Activated CD4-positive, alpha-beta T cell treated with anti-CD3 and anti-CD28 coated beads for 24 hours (primary cell): ENCODE measurements at places on chromosomes 3 and 15.

GRCh38 chr3:190746986-190747385 is 115.5 kb downstream of the GMNC start:
- no peak for DNase-seq

GRCh38 chr15:42048080-42048820 is 27.4 kb upstream of the PLA2G4E start:
- no peak for DNase-seq

GRCh38 chr3:150378301-150378748 is 29.8 kb upstream of the TSC22D2 start:
- no peak for DNase-seq

DNA sequence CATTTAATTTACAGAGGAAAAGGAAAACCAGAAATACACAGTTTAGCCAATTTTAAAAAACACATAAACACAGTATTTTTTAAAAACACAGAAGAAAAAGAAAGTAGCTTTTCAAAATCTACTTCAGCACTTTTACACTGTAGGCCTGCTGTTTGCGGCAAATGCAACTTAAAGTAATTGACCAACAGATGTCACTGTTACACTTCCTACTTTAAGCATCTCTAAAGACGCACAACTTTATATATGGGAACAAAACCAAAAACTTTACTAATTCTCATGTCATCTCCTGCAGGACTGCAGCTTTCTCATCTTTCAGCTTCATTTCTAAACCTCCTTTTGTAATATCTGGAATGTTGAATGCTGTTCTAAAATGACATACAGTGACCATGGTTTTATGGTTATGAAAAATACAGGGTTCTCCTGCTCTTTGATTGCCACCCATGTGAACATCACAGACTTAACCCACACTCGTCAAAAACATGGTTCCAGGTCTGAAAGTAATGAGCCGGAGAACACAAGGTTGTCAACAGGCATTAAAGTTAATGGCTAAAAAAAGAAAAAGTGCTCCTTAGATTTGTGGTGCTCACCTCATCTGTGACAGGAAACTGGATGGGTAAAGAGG is 107.9 kb downstream of the FMN1 start:
- no peak for DNase-seq

GRCh38 chr15:49855917-49856637 is 235.2 kb downstream of the DTWD1 start:
- DNase-seq, result no peak

DNA sequence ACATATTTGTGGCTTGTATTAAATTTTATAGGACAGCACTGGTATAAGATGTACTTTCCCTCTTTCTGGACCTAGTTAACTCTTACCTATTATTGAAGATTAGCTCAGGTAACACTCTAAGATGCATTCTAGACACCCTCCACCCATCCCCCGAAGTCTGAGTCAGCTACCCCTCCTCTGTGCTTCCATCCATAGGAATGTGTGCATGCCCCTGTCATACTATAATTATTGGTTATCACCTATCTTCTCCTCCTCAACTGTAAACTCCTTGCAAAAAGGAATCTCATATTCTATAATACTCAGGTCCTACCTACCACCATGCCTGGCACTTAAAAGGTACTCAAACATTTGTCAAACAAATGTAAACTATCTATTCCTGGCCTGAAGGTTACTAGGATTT is 3.0 kb downstream of the PEAK1 start:
- no peak for DNase-seq

DNA sequence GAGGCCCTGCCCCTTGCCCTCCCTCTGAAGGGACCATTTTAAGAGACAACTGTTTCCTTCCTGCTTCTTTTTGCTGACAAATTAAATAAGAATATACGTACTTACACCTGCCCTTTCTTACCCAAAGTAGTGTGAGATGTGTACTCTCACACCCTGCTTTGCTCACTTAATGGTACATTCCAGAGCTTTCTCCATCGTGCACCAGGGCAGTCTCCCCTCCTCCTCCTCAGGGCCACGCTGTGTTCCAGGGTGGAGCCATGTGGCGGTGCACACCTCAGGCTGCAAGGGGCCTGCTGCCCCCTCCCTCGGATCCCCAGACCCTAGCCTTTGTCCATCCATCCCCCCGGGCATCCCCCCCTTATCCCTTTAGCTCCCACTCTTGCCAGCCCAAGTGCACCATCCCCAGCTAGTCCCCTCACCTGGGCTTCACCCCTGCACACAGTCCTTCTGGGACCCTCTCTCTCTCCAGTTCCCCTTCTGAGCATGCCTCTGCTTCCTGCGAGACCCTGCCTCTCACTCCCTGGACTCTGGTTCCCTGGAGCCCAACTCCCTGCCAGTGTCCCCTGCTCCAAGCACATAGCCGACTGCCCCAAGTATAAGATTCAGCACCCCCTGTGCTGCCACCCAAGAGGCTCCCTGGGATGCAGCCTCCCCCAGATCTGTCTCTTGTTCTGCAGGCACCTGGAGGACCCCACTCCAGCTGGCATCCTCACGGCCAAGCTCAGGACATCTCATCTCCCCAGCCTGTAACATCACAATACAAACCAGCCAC is 89.5 kb upstream of the IQSEC1 start:
- DNase-seq, result no peak

- no peak for DNase-seq
Observed at GRCh38 chr3:20320489-20320888, 134.5 kb upstream of the SGO1 start.

DNA sequence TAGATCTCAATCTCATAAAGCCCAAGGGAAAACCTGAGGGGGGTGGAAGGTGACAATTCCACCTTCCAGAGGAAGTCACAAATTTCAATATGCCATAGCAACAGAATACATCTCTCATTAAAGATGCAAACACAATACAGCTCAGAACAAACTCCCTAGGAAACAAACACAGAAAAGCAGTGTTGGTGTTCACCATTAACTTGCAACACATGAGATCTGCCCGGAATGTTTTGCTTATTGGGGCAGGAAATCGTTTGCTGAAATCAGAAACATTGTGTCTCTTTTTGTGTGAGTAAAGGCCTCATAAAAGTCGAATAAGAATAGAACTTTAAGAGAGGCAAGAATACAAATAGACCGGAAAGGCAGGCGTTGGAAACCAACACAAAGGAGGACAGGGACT is 5.8 kb upstream of the RYR3 start:
- no peak for DNase-seq
